ENCODE measurements at places on chromosomes 4 and X.

DNA sequence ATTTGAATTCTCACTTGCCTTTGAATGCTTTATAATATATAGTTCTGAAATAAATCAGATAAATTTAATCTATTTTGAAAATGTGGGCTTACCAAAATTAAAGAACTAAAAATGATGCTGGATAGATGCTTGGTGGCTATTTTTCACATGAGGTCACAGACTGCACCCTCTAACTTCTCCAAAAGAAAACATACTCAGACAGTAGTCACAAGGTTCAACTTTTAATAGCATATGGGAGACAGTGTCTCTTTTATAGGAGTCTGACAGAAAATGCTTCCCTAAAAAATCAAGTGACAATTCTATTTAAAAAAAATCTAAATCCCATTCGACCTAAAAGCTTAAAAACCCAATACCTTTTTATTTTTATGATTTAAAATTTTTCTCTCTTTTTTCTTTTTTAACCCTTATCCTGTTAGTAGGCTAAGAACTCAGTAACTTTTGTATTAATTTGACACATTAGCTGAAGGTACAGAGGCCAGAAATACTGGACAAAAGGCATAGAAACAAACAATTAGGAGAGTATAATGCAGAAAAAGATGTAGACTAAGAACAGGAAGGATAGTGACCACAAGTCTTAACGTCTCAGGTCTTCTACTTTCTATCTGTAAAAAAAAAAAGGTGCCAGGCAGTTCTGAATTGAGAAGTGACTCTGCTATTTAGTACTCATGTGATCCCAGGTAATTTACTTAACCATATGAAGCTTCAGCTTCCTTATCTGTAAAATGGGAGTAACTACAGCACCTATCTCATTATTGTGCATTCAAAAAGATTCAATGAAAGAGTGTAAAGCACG, 7.6 kb downstream of the TIGD4 start:
- no peak for DNase-seq

GRCh38 chrX:133415276-133416105, at the start of gene GPC4:
Gene GPC4 (minus strand): TSS chrX:133415489. CDS start chrX:133414965, 524 bp downstream.
- DNase-seq, result peak; percentile 69

DNA sequence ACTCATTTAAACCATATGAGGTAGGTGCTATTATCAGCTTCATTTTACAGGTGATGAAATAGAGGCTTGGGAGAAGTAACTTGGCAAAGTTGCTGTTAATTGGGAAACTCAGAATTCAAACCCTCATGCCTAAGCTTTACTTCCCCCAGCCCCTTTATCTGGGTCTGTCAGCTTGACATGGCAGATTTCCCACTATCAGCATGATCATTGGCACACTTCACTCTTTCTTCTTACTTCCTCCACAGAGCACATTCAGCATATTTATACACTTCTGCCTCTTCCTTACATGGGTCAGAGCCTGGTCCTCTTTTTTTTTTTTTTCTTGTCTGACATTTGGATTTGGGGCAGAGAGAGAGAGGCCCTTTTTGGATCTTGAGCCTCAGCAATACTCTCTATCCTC, 56.5 kb upstream of the ARX start:
- no peak for DNase-seq

DNA sequence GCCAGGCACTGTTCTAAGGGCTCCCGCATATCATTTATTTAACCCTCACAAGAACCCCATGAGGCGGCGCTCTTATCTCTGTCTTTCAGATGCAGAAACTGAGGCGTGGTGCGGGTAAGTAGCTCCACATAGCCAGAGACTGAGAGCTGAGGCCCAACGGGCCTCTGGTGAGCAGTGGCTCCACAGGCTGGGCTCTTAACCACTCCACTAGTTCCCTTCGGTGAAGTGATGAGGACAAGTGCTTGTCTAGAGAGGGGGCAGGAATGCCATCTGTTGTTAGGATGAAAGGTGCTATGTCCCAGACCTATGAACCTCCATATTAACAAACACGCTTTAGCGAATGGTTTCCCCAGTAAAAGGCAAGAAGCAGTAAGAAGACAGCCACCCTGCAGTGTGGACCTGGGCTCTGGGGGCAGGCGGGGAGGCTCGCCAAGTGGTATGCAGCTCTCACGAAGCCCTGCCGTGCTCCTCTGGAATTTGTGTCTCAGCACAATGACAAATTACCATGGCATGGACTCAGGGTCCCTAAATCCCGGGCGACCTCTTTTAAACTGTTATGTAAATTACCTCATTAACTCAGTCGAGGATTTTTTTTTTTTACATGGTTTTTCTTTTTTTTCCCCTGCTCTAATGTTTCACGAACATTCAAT, 20.9 kb upstream of the S100G start:
- DNase-seq, result no peak

DNA sequence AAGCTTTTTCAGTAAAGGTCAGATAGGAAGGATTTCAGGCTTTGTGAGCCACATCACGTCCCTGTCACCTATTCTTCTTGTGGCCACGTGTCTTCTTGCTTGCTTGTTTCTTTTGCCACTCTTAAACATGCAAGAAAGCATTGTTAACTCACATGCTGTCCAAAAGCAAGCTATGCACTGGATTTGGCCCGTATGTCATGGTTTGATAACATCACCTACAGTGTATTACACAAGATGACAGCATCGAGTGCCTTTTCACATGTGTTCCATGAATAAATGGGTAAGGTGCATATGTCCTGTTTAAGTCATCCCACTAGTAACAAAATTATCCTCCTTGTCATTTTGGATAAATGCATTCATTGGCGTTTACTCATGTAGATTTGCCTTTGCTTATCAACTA, 468.0 kb upstream of the FAT1 start:
- no peak for DNase-seq

Data from Daoy (cell line).